ENCODE measurements at places on chromosomes 12 and 14. TPM values are rescaled to one million over a fixed set of nuclear protein-coding genes. Genes with fewer than 3 reads are reported as not detected.

DNA sequence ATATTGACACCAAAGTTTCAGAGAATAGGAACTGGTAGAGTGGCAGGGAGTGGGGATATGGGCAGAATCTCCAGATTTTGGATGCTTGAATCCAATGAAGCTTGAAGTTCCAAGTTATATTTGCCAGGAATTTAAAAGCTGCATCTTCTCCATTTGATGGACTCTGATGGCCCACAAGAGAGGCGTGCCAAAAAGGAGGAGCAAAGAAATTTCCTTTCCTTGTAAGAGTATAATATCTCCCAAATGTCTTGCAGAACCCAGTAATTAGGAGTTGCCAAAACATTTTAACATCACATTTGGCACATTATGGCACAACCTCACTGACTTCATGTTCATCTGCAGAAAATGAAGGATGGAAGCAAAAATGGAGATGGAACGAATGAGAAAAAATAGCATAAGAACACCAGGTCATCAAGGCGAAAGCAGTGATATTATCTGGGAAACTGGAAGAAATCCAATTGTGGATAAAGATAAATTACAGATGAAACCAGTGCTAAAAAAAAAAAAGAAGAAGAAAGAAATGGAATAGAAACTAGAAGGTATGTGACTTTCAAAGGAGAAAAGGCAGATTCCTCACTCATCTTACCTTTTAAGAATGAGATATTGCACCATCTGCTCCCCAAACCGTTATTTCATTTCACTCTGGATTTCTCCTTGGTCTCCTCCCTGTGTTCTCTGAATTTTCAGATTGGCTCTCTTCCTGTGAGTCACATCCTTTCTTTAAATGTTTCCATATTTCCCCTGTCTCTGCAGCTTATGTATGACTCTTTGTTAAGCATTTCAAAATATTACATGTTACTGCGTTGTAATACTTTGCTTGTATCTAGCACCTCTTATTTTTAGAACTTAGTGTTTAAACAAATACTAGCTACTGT lies 13.5 kb upstream of the FLRT2 start:
- DNase-seq = no peak

Gene DDN
- 126 TPM for polyA plus RNA-seq

DNA sequence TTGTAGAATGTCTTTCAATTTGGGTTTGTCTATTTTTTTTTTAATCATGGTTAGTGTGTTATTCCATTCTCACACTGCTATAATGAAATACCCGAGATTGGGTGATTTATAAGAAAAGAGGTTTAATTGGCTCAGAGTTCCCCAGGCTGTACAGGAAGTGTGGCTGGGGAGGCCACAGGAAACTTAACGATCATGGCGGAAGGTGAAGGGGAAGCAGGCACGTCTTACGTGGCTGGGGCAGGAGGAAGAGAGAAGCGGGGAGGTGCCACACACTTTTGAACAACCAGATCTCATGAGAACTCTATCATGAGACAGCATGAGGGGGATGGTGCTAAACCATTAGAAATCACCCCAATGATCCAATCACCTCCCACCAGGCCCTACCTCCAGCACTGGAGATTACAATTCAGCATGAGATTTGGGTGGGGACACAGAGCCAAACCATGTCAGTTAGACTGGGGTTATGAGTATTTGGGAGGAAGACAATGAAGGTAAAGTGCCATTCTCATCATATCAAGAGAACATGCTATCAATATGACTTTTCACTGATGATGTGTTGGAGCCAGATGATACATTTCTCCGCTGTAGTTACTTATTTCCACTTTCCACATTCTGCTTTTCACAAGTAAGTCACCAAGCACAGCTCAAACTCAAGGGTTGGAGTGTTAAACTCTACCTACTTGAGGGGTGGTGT lies 45.8 kb downstream of the AP5M1 start:
- no peak for DNase-seq

DNA sequence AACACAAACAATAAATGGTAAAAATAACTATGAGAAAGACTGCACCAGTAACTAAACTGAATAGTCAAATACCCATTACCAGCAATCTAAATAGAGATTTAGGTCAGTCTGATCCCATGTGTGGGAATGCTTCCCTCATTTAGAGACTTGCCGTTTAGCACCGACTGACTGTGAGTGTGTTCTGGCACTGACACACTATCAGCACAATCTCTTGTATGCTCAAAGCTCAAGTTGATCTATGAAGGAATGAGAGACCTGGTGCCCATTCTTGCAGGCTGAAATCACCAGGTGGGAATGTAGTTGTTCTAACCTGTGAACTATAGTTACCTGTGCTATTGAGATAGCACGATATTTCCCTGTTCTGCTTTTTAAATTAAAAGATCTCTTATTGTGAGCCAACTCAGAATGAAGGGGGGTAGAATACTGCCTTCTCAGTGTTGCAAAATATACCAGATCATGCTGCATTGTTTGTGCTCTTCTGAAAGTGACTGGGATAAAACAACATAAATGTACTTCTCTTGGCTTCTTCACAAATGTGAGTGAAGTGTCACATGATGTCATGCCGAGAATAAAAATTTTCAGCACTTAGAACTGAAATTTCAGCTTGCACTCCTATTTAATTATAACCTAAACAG lies 99.6 kb downstream of the LIN7A start:
- DNase-seq = no peak

DNA sequence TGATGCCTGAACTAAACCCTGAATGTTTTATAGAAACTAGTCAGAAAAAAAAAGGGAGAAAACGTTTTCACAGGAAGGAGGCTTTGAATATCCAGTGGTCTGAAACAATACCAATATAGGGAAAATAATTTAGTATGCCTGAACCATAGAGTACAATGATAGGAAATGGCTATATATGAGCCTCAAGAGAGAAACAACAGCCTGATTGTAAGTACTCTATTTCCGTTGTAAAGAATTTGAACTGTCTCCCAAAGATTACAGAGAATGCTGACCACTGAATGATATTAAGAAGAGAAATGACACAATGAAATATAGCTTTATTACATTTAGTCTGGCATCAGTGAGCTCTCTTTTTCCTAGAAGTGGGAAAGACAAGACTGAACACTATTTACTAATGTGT lies 5.5 kb upstream of the GABARAPL1 start:
- DNase-seq = no peak

Gene TMEM121
- 0.60 TPM for polyA plus RNA-seq

- no peak for DNase-seq
Measured at GRCh38 chr14:67583711-67584644, 16.1 kb downstream of the PIGH start.

- no peak for DNase-seq
Measured at GRCh38 chr12:116331876-116332275, 54.4 kb upstream of the MED13L start.

GRCh38 chr14:105010106-105010505 lies 10.8 kb downstream of the CDCA4 start:
- no peak for DNase-seq

Gene PPP1R1A
- polyA plus RNA-seq = 187 TPM

Gene RPL6
- polyA plus RNA-seq = 1,717 TPM

- peak; percentile 62 for DNase-seq
Measured at GRCh38 chr12:124777399-124778372, 86.0 kb downstream of the SCARB1 start.

DNA sequence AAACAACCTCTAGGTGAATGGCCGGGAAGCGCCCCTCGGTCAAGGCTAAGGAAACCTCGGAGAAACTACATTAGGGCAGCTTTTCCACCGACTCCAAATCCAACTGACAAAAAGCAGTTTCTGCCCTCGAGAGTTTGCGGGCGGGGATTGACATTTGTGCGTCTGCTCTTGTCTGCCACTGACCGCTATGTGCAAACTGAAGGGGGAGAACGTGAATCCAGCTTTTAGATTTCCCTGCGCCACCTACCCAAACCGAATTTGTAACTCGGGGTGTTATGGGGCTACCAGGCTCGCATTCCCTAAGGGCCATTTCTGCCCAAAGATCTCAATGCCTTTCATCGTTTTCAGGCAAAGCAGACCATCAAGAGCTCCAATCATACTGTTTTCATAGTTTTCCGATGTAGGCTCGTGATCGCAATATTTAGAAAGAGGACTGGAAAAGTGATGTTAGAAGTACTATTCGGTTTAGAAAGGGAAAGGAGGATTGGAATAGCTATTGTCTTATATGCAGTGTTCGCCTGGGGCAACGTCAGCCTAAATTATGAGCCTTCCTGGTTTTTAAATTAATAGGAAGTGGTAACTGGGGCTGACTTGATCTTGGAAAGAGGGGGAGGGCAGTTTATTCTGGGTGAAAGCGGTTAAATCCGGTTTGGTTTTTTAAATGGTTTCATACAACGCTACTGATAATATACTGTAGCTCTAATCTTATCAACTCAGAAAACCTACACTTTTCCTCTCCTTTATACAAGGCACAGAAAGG lies 45.4 kb downstream of the BCAT1 start:
- DNase-seq = no peak

DNA sequence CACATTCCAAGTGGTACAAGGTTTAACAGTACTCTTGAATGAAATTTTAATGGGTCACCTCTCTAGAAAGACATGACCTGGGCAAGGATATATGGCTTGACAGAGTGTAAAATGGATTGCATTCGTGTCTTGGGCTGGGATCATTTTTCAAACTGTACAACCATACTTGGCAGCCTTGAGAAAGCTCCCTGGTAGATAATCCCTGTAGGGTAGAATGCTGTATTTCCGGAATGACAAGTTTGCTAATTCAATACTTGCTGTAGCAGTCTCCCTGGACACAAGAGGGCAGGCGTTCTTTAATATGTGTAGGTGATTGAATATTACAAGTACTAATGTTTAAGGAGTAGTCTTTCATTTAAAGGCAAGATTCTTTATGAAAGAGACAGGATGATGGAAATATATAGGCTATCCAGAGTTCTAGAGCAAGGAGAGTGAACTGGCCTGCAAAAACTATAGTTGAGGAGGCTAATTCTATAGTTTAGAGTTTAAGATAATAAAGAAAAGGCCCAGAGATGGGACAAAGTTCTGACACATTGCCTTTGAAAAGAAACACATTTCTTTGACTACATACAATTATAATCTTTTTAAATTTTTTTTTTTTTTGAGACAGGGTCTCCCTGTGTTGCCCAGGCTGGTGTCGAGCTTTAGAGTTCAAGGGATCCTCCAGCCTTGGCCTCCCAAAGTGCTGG lies 53.4 kb downstream of the PLBD1 start:
- DNase-seq = no peak

GRCh38 chr12:25404955-25405354 lies 148.1 kb downstream of the LMNTD1 start:
- no peak for DNase-seq

Gene IRF9
- 7.9 TPM for polyA plus RNA-seq

Gene OTOGL
- 0.03 TPM for polyA plus RNA-seq

DNA sequence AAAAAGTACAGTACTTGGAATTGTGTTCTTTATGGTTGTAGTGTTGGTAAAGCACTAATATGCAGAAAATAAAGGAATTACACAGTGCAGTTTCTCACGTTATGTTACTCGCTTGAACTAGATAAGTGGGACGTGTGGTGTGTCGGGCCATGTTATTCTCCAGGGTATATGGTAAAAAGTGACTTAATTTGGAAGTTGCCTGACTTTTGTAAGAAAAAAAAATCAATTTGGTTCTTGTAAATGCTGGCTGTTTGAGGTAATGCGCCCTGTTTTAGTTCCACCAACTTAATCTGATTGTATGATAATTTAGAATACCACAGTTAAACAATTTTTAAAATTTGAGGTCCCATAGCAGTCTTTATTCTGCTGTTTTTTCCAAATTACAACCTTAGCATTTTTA lies 4.1 kb downstream of the ARF6 start:
- no peak for DNase-seq

Gene EMP1
- polyA plus RNA-seq = 28.3 TPM

- no peak for DNase-seq
Measured at GRCh38 chr14:63510538-63510937, 32.6 kb downstream of the PPP2R5E start.

GRCh38 chr14:87617079-87617478 lies 375.9 kb downstream of the GALC start:
- DNase-seq = no peak

Gene ZDHHC22
- polyA plus RNA-seq = not detected

GRCh38 chr12:12719496-12719895 lies 2.3 kb downstream of the CDKN1B start:
- no peak for DNase-seq

- DNase-seq = no peak
Measured at GRCh38 chr12:115004470-115005146, 320.6 kb upstream of the TBX3 start.

GRCh38 chr14:89347885-89348284 lies 69.1 kb downstream of the FOXN3 start:
- no peak for DNase-seq

GRCh38 chr12:92471551-92471950 lies 231.2 kb upstream of the PLEKHG7 start:
- no peak for DNase-seq

DNA sequence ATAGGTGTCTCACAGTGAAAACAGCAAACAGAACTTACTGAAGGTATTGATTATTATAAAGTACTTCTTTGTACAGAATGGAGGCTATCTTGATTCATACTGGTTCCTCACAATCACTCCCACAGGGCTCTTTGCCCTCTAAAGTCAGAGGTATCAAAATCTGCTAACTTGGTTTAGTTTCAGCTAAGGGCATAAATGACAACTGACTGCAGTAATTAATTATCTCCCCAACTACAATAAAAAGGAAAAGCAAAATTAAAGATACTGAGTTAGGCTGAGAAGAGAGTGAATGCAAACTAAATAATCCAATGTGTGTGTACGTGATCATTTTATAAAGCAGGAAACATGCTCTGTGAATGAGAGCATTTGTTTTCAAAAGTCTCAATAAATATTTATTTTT lies 338.7 kb downstream of the ACSS3 start:
- DNase-seq = no peak

Gene EPYC
- polyA plus RNA-seq = not detected

DNA sequence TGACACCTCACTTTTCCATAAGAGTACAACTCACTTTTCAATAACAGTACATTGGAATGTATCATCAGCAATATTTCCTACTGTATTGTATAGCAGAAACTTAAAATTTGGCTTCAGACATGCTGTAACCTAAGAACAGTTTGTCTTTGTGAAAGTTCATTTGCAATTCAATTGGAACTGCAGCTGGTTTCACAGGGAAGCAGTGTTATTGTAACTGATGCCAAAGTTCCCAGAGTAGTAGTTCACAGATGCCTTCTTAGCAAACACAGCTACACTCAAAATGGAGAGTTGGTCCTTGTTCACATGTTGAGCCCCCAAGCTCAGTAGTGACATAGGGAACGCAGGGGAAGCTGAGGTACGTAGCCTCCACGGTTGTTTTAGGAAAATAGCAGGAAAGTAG lies 23.3 kb downstream of the PPP1R36 start:
- DNase-seq = no peak

Gene ZFYVE26
- polyA plus RNA-seq = 11.3 TPM

- no peak for DNase-seq
Measured at GRCh38 chr14:67602076-67602475, 2.0 kb upstream of the PIGH start.
